ENCODE measurements at places on chromosomes 3 and 15. TPM values are rescaled to one million over a fixed set of nuclear protein-coding genes. Genes with fewer than 3 reads are reported as not detected.

VEPH1 gene
- total RNA-seq, result 0.27 TPM

RGMA gene
- 0.22 TPM for total RNA-seq

RPSA gene
- 2,963 TPM for total RNA-seq

PLSCR2 gene
- total RNA-seq, result not detected

DUOX2 gene
- 0.05 TPM for total RNA-seq

MSL2 gene
- total RNA-seq, result 5.8 TPM

IL17RD gene
- 1.8 TPM for total RNA-seq

Data from A549 treated with ZK216348 at 1 μM for 4 hours (cell line).